ENCODE measurements at places on chromosomes 11 and 22.

- no peak for DNase-seq
These were observed 8.5 kb downstream of the MRPL16 start for GRCh38 chr11:59801981-59802638.

DNA sequence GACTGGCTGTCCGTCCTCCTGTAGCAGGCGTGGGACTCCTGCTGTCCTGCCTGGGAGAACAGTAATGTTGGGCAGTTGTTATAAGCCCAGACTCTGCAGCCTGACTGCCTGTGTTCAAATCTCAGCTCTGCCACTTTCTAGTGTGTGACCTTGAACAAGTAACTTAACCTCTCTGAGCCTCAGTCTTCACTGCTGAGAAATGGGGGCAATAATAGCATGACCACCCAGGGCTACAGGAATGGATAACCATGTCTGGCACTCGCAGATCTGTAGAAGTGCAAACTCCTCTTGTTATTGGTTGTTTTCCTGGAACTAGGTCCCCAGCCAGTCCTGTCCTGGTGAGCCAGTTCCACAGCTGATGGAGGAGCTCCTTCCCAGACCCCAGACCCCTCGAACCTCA is 69.7 kb downstream of the TP53I11 start:
- no peak for DNase-seq

DNA sequence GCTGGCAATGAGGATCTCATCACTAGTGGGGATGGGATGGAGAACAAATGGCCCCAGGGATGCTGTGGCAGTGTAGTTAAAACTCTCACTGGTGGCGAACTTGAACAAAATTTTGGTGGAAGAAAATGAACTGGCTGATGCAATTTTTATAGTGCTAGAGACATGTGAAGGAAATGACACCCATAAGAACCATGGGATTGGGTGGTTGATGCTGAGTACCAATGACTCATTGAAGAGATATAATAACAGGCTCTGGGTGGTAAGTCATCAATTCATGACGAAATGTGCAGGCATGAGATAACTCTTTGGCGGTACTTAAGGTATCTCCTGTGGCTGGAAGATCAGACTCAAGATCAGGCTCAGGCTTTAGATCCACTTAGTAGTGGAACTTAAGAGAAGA is 172.9 kb upstream of the DDI1 start:
- no peak for DNase-seq

GRCh38 chr11:26597899-26598298 is 25.8 kb upstream of the MUC15 start:
- DNase-seq: no peak

GRCh38 chr11:94111660-94112059 is 17.0 kb upstream of the PANX1 start:
- DNase-seq: no peak

GRCh38 chr11:130278151-130278550 is 36.6 kb downstream of the ZBTB44 start:
- DNase-seq: no peak

GRCh38 chr11:132650969-132651720 is 881.2 kb downstream of the OPCML start:
- DNase-seq: no peak
